Right renal cortex interstitium (tissue), 3 donors: ENCODE measurements at places on chromosomes 6 and 20.

DNA sequence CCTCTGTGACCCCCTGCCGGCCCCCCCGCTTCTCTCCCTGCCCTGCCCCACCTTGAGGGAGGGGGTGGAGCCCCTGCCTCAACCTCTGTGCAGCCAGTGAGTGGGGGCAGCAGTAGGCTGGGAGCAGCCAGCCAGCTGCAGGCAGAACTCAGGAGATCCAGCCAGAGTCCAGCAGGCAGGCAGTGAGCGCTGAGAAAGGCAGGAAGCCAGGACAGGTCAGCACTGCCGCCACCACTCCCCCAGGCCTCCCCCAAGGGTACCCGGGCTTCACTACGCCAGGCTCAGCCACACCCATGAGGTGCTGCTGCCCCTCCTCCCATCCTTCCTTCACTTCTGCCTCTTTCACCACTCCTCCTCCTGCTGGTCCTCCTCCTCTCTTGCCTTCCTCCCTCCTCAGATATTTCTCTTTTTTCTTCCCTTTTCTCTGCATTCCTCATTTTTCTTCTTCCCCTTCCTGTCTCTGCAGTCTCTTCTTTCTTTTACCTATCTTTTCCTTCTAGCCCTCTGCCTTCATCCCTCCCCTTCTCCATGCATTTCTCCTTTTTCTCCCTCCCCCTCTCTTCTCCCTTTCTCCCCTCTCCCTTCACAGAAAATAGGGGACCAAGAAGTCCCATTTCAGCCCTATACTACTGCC is 11.5 kb downstream of the TMEM63B start:
- no peak for DNase-seq

DNA sequence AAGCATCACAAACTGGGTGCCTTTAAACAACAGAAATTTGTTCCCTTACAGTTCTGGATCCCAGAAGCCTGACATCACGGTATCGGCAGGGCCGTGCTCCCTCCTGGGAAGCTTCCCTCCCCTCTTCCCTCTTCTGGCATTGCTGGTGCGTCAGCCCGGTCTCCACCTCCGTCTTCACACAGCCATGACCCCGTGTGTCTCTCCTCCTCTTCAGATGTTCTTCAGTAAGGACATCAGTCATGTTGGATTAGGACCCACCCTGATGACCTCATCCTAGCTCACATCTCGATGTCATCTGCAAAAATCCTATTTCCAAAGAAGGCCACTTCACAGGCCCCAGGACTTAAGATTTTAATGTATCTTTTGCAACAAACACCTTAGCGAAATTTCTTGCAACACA is 38.4 kb upstream of the TBXT start:
- no peak for DNase-seq

GRCh38 chr6:126052485-126052884 is 66.1 kb downstream of the TRMT11 start:
- no peak for DNase-seq

GRCh38 chr6:147395158-147395557 is 113.3 kb upstream of the SAMD5 start:
- DNase-seq, result no peak

DNA sequence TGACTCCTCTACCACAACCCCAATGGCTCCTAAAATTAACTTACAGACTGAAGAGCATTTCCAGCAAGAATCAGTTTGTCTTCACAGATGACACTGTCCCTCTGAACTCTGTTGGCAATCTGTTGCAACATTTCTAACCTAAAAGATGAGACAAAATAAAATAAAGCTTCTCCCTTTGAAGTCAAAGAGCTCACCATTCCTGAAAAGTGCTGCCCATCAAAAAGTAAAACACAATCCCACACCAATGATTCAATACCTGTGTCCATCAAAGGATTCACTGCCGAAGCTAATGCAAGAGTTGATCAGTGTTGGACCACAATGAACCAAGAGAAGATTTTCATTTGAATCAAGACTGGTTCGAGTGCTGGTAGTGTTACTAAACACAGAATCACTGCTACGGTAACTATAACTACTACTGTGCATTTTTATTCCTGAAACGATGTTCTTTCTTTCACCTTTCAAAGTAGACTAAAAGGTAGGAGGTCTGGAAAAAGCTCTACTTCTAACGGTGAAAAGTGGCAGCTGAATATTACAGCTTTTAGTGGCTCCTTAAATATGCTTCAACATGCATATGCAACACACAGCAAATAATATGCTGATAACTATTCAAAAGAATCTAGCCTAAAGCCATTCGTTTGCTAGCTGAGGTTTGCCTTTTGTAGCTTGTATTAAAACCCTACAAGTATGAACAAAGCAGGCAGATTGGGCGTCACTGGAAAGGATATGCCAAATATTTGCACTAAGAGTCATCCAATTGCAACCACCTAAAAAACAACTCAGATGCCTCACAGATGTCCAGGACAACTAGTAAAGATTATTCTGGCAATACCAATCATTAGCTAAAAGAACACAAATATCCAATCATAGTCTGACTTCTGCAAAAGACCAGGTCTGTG is at the start of gene DST:
DST (minus strand) TSS at position 524 of the 896 bp plus-strand sequence.
- no peak for DNase-seq

- DNase-seq, result no peak
These were observed 317.6 kb downstream of the CLIC5 start for GRCh38 chr6:45698046-45698445.

GRCh38 chr6:86832686-86833085 is 104.6 kb upstream of the HTR1E start:
- no peak for DNase-seq

- DNase-seq, result no peak
These were observed 1.7 kb upstream of the SLC12A5 start for GRCh38 chr20:46027245-46027853.

- DNase-seq, result no peak
These were observed 59.5 kb upstream of the ADGRG6 start for GRCh38 chr6:142242269-142242668.

DNA sequence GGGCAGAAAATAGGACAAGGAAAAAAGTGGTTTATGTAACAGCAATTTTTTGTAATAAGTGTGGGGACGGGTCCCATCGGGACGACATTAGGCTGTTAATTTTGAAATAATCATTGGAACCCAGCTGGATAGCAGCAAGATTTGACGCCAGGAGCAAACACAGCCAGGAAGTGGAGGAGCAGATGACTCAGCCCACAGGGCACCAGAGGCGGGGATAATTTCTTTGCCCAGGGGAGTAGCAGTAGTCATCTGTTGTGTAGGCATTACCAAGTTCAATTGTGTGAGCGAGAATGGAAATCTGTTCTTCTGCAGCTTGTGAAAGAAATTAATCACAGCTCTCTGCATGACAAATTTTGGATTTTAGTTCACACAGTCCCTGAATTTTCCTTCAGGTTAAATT is 22.6 kb upstream of the RIN2 start:
- no peak for DNase-seq

DNA sequence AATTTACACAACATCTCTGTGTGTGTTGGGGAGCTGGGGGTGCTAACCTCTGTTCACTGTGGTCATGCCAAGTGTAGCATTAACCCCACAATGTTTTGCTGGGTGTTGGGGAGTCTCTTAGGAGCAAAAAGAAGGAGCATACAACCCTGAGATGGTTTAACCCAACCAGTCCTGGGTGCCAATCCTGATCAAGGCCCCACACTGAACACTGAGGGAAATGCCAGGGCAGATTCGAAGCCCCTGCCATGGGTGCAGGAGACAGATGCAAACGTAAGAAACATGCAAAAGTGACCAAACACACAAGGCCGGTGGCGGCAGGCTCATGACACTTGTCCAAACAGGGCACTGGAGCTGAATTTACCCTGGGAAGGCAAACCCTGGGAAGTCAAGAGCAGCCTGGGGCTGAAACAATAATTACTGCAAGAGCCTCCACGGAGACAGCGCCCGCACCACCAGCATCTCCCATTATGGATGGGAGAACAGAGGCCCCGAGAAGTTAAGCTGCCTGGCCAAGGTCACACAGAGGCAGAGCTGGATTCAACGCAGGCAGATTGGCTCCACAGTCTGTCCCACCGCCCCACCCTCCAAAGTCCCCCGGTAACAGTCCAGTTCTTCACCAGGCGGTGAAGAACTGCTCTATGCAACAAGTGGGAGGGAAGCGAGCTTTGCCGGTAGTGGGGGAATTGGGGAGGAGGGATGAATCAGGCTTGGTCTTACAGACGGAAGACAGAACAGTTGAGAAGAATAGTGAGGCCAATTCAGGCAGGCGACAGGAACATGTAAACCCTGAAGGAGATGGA is 8.5 kb downstream of the ACSS1 start:
- no peak for DNase-seq
